ENCODE measurements at places on chromosomes 2 and 18. TPM values are rescaled to one million over a fixed set of nuclear protein-coding genes. Genes with fewer than 3 reads are reported as not detected.

Gene COPS8
- total RNA-seq, result 32.7 TPM

Gene ACTR1B
- 69.0 TPM for total RNA-seq

Gene MOGAT1
- total RNA-seq, result not detected

Gene HAAO
- 21.0 TPM for total RNA-seq

Gene DNAJC5G
- total RNA-seq, result 0.39 TPM

Gene IL1F10
- total RNA-seq, result not detected

Gene SYT4
- not detected for total RNA-seq

Gene RAB27B
- total RNA-seq, result 0.07 TPM

Measured in B cell (primary cell).